ENCODE measurements at places on chromosomes 1 and 21.

DNA sequence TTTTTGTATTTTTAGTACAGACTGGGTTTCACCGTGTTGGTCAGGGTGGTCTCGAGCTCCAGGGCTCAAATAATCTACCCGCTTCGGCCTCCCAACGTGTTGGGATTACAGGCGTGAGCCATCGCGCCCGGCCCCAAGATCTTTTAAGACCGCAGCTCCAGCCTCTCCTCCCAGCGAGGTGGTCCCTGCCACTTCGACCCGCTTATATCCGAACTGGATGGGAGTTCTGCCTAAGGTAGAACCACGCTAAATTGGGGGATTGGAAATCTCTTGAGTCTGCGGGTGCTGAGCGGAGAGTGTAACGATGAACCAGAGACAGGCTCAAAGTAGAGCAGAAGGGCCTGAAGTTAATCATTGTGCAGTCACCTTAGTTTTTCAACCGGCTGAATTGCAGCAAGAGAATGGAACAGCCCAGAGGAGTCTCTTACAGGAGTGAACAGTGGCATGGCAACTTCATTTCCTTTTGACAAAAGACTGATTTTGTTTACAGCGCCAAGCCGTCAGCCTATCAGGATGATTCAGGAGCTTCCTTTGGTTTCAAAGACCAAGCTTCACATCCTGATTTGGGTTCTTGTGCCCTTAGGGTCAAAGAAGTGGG is 726 bp upstream of the CYB5R1 start:
- no peak for DNase-seq

- DNase-seq = no peak
Observed at GRCh38 chr1:179807291-179807690, 64.2 kb downstream of the FAM163A start.

- DNase-seq = no peak
Observed at GRCh38 chr1:115744646-115745275, 23.8 kb downstream of the CASQ2 start.

GRCh38 chr1:10507111-10507879 is 32.5 kb downstream of the PEX14 start:
- no peak for DNase-seq

DNA sequence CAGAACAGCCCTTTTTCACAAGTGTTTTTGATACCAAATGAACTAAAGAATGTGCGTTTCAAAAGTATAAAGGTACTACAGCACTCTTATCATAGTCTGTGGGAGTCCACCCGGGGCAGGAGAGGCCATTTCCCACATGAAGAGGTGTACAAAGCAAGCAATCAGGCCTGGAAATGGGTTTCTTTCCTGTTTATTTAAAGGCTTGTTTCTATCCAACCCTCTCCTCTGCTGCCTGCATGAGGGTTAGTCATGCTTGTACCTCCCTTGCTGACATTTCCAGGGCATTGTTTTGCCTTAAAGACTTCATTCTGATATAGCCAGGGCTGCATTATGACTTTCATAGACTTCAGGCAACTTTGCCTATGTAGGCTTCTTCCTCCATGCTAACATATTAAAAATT is 11.6 kb downstream of the SELP start:
- no peak for DNase-seq
